Stimulated activated CD8-positive, alpha-beta memory T cell treated with anti-CD3 and anti-CD28 coated beads, Interleukin-15, amount 100 ng/mL, for 48 hours (primary cell): ENCODE measurements at places on chromosomes 5 and 9.

DNA sequence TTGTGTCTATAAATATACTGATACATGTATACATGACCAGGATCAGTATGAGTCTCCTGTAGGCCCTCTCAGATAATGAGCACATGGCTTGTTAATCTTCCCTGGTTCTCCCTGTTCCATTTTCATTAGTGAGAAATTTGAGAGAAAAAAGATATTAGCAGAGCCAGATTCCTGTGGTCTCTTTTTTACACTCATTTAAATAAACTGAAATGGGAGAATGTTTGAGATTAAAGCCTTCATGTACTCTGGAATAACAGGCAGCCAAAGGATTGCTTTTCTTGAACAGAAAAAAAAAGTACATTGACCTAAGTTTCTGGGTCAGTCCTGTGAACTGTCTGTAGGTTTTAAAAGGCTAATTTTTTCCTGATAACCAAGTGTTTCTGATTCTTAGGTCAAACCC lies 44.2 kb downstream of the PWWP2A start:
- DNase-seq: no peak

- DNase-seq: no peak
Observed at GRCh38 chr5:160619381-160619780, 197.7 kb downstream of the PTTG1 start.

DNA sequence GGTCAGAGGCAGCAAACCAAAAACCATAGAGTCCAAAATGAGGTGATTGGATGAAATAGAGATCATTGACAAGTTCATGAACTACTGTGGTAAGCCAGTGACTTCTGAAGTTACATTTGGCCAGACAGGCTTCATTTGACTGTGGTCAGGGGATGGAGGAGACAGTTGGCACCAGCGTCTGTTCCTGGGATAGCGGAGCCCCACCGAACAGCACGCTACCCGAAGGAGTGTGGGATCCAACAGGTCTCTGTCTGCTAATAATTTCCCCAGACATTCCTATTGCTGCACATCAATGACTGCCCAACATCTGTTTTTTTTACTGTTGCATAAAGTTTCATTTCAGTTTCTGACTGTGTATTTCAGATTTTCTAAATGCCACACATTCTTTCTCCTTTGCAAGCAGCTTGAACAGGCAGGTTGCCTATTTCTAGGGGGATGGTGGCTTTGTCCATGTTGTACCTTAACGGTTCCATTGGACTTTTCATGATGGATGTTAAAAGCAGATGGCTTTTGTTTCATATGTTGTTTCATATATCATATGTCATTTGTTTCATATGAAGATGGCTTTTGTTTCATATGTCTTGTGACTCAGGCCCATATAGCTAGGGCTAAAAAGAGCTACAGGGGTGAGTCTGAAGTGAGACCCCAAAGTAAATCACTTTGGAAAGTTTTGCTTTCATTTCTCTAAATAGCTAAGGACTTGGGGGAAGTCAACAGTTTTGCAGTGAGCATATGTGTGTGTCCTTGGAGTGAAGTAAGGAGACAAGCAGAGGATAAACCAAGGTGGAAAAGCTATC lies 180.8 kb downstream of the GOLPH3 start:
- no peak for DNase-seq

- DNase-seq: no peak
Observed at GRCh38 chr9:93918061-93918460, 37.1 kb downstream of the BARX1 start.

- DNase-seq: no peak
Observed at GRCh38 chr5:29462241-29462640, 1731.2 kb upstream of the CDH6 start.

GRCh38 chr5:80064124-80064523 lies 29.0 kb downstream of the THBS4 start:
- no peak for DNase-seq

GRCh38 chr9:79708541-79708940 lies 136.8 kb downstream of the TLE4 start:
- DNase-seq: no peak

DNA sequence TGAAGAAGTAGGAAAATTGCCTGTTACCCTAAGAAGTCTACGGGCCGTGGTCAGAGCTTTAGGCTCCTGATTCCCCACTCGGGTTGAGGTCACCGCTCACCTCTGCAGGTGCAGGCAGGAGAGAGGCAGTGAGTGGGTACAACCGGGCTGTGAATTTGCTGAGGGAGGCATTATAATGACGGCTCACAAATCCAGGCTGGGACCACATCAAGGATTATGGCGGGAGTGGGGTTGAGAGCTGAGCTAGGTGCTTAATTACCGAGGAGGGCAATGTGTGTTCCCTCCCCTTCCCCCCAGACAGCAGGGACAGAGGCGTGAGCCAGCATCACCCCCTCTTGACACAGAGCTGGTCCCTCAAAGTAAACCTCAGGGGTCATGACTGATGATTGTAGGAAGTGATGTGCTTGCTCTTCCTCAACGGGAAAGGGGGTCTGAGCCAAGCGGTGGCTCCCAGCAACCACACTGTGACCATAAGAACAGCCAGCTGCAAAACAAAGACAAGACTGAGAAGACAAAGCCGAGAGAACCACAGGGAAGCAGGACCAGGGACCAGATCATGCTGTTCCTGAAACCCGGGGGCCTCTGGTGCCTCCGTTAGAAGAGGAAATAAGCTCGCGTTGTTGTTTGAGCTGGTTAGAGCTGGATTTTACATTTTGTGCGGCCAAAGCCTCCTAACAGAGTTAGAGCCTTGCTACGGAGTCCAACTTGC lies 77.7 kb downstream of the OLFM1 start:
- DNase-seq: no peak

DNA sequence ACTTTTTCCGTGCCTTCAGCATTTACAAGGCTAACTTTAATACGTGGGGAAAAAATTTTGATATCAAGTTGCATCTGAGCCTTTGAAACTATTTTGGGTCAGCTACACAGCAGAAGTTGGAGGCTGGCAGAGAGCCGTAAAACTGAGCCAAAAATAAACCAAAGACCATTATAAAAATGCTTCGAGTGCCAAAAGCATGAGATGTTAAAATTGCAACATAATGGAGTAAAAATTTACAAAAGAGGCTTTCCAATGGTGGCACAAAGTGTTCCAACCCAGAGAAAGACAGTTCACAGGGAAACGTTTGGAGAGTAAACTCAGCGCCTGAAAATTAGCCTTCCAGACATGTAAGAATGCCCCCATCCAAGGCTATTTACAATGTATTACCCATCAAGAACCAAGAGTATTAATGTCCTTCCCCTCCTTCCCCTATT lies 190.3 kb downstream of the TLE1 start:
- DNase-seq: no peak

- DNase-seq: no peak
Observed at GRCh38 chr5:142688281-142688989, 2.5 kb upstream of the FGF1 start.

- no peak for DNase-seq
Observed at GRCh38 chr5:140546851-140547507, 483 bp upstream of the EIF4EBP3 start.

DNA sequence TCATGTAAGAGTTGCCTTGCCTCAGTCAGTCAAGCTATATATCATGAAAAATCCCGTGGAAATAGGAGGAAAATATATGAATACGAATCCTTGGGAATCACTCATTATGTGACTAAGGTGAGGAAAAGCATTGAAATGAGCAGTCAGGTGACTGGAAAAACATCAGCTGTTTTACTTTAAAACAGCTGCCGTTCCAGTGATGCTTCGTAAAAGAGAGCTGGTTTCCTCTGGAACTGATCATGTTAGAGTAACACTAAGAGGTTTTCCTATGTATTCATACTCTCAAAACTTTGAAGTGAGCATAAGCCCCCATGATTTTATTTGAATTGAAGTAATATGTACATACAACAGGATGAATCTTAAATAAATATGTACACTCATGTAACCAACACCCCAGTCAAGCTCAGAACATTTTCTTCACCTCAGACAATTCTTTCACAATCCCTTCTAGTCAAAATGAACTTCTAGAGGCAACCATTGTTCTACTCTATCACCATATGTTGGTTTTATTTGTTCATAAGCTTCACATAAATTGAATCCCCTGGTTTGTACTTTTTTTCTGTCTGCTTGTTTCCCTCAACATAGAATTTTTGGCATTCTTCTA lies 107.7 kb downstream of the SLC25A46 start:
- DNase-seq: no peak

- DNase-seq: no peak
Observed at GRCh38 chr5:154236536-154237375, 46.2 kb downstream of the GALNT10 start.

DNA sequence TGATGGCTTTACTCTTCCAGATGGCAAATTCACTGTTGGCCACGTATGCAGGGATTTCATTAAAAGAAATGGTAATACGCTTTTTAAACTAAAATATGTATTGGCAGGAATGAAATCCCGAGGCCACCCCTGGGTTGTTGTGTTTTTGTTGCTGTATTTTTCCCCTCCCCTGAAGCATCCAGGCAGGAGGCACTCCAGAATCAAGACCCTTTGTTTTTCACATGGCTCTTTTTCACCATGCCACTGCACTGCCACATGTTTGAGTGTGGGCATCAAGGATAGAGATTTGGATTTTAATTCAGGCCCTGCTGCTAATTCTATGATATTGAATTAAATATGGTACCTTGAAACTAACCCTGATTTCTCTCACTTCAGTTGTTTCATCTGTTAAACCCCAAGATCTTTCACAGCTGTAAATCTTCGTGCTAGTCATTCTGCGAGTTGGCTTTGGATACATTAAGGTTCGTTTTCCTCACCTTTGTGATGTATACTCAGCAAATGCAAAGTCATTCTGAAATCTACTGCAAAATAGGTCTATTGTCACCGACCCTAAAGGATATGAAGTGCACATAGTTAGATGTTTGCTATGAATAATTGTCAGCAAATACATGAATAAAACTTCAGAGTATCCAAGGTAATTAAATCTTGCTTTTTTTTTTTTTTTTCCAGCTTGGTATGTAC lies 533.4 kb downstream of the PTPRD start:
- DNase-seq: no peak

- no peak for DNase-seq
Observed at GRCh38 chr5:147568710-147569406, 59.0 kb upstream of the DPYSL3 start.

DNA sequence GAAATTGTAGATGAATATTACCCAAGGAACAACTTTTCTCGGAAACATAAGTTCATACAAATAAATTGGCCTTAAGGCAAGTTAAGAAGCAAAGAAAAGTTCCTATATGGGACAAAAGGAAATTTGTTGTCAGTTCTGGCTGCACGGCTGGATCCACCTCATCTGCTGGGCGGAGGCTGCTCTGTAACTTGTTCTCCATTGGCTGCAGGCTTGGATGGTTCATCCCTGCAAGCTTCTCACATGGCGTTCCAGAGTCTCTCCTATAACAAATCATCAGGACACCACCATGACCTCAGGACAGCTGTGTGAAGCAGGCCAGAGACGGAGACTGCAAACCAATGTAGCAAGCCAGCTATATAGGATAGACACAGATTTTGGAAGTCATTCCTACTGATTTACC lies 81.4 kb upstream of the DAB2 start:
- no peak for DNase-seq

DNA sequence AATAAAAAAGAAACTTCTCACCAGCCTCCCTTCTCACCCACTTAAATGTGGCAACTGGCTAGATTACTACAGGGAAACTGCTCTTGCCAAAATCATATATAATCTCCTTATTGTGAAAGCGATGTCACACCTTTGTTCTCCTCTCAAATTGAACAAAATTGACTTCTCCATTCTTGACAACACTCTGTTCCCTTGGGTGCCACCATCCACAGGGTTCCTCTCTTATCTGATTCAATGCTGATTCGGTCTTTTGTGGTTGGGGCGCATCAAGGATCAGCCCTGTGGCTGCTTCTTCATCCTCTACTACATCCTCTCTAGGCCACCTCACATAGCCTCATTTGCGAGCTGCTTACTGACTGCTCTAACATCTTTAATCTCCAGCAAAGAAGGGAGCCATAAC lies 86.1 kb downstream of the EDIL3 start:
- DNase-seq: no peak

- no peak for DNase-seq
Observed at GRCh38 chr9:114383521-114384231, 4.1 kb downstream of the AKNA start.

DNA sequence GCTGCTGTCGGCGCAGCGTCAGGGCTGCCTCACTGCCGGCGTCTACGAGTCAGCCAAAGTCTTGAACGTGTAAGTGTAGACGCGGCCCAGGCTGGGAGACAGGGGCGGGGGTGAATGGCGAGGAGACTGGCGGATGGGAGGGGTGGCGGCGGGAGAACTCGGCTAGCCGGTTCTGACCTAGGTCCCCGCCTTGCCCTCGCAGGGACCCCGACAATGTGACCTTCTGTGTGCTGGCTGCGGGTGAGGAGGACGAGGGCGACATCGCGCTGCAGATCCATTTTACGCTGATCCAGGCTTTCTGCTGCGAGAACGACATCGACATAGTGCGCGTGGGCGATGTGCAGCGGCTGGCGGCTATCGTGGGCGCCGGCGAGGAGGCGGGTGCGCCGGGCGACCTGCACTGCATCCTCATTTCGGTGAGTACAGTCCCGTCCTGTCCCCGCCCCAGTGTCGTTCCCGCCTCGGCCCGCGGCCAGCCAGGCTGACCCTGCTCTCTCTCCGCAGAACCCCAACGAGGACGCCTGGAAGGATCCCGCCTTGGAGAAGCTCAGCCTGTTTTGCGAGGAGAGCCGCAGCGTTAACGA lies 745 bp downstream of the GADD45G start:
- peak; percentile 43 for DNase-seq

DNA sequence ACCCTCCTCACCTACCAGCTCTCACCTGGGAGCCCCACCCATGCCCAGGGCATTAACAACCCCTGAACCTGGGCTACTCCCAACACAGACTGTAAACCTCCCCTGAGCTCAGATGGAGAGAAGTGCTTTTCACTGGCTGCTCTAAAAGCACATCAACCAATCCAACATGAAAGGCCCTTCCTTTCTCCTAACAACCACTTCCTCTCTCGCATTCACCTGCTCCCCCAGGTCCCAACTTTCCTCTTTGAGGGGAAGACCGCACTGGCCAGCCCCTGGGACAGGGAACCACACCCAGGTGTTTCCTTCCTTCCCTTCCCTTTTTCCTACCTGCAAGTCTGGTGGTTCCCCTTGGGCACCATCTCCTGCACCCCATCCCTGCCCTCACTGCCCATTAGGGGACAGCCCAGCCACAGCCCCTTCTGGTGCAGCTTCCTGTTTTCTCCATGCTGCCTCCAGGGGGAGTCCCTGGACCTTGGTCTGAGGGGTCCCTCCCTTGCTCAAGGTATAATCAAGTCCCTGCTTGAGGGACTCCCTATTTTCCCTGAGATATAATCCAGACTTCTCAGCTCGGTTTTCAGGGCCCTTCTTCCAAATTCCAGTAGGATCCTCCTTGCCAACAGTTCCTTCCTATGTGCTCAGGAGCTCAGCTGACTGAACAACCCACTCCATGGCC lies 30.5 kb upstream of the DAB2IP start:
- DNase-seq: no peak
